ENCODE measurements at places on chromosomes 5 and 9.

DNA sequence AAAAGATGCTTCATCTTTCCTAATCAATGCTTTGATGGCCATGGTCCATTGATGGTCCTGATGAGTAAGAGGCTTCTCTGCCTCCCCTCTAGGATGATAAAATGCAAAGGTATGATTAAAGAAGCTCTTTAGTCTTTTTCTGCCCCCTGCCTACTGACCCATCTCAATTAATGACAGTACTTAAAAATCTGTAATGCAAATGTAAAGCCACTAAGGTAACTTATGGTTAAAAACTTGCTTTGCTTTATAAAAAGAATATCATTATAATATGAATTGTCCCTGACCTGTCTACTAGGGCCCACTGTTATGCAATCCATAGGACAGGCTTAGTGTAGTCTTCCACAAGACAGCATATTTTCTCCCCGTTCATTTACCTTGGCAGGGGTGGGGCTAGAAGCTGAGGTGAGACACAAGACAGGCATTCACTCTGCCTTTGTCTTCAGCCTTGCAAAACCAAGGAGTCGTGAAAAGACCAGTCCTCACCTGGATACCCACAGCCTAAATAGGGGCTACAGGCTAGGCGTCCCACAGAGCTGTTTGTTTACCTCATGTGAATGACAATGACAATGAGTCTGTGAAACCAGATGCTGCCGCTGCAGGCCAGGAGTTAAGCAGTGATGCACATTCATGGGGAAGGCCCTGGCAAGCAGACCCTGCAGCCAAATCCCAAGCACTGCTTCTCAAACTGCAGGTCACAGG, 60.4 kb downstream of the BNC2 start:
- no peak for DNase-seq

- no peak for DNase-seq
Measured at GRCh38 chr5:149869411-149869821, 75.2 kb downstream of the PDE6A start.

DNA sequence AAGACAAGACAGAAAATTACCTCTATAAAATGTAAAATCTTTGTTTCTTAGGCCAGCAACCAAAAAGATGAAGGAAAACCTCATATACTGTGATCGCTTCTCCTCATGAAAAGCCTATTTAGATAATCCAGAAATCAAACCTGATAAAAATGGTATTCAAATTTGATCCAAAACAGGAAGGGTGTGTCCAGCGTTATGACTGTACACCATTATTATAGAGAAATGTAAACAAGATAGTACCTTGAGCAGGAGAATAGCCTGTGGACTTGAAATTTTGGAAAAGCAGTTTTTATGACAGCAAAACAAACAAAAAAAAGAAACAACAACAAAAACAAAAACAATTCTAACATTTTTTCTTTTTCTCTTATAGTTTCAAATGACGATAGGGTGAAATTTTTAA, 1382.8 kb upstream of the CDH9 start:
- DNase-seq: no peak

DNA sequence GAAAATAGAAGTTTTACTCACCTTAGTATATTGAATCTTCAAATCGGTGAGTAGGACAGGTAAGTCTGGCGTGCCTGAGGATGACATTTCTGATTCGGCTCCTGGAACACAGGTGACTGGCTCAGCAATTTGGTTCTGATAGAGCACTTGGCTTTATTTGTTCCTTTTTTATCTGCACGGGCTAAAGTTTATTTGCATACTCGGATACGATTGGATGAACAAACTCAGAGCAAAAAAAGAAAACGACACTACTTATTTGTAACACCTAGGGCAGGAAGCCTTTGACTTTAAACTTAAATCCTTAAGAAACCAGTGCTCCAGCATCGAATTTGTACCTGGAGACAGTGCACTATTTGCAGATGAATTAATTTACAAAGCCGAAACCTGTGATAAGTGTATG, at the start of gene ALDH1A1:
Gene ALDH1A1, minus strand, starts transcription at position 140 of the 400 bp plus-strand sequence. Its CDS starts 53 bp downstream, at position 87.
- no peak for DNase-seq

GRCh38 chr5:17690473-17690872, 56.2 kb downstream of the TAF11L14 start:
- DNase-seq: no peak

- DNase-seq: no peak
Measured at GRCh38 chr9:107638521-107639310, 149.1 kb upstream of the KLF4 start.

GRCh38 chr9:84294241-84294950, 46.2 kb downstream of the SLC28A3 start:
- DNase-seq: no peak

DNA sequence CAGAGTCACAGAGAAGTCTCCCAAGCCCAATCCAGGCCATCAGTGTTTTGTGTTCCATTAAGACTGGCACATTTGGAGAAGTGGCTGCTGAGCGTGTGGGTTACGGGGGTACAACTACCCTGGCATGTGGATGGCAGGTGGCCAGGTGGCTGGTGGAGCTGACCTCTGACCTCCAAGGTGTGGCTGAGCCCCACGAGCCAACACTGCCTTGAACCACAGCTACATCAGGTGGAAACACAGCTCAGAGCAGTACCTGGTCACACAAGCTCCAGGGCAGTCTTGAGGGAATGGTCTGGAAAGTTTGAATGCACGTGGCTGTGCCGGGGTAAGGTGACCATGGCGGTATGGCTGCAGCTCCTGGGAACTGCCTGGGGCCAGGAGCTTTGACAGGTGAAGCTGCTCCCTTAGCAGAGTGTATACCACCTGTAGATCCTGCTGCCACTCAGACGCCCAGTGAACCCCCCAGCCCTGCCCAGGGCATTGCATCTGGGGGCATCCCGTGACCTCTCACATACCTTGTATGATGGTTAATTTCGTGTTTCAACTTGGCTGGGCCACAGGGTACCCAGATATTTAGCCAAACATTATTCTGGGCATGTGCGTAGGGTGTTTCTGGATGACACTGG, 207.9 kb downstream of the GADD45G start:
- DNase-seq: no peak

- DNase-seq: no peak
Measured at GRCh38 chr5:83517072-83517687, 45.6 kb downstream of the VCAN start.

DNA sequence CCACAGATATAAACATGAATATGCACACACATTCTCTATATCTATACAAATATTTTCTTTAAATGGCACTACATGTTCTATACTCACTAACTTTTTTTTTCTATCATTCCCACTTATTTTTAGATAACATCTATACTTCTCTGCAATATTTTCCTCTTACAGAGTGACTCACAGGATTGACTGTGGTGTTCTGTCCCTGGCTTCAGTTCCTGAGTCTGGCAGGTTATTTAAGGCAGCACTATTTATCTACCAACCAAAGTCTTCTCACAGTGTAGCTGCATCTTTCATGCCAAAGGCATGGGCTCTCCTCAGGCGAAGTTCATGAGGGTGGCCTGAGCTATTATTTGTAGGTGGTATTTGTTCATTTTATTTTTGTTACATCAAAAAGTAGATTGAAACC, 409.0 kb downstream of the PRR16 start:
- no peak for DNase-seq

DNA sequence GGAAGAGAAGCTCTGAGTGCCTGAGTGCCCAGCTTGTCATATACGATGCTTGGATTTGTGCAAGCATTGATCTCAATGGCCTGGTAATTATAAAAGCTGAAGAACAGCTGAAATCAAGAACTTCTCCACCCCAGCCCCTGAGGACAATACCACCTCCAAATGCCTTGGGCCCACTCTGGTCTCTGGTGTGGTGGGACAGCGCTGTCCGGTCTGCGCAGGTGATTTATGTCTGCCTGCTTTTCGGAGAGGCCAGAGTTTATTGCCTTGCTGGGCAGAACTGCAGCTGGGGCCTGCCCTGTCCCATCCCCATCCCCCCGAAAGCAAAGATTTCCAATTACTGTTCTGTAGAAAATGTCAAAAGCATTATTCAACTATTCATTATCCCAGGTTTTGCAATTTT, 1.1 kb upstream of the PDZD2 start:
- DNase-seq: no peak

- DNase-seq: no peak
Measured at GRCh38 chr9:132414731-132415130, 4.7 kb downstream of the CFAP77 start.

- DNase-seq: no peak
Measured at GRCh38 chr9:24932785-24933184, 387.1 kb upstream of the IZUMO3 start.

DNA sequence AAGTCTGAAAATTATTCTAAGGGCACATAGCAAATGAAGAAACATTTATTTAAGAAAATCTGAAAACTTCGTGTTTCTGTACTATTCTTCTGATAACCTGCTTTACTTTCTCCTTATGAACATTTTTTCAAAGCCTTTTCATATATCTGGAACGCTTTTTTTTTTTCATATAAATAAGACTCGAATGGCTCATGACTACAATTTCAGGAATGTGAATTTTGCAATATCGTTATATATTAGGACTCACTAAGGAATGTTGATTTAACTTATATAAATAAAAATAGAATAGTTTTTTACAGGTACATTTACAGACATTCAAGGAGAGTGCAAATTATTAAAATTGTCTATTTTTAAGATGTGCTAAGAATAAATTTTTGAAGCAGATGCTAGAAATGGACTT, 42.9 kb downstream of the GPBP1 start:
- DNase-seq: no peak

- DNase-seq: no peak
Measured at GRCh38 chr5:169298193-169298592, 2.7 kb downstream of the SLIT3 start.

GRCh38 chr5:81757404-81757803, 6.5 kb upstream of the SSBP2 start:
- no peak for DNase-seq

DNA sequence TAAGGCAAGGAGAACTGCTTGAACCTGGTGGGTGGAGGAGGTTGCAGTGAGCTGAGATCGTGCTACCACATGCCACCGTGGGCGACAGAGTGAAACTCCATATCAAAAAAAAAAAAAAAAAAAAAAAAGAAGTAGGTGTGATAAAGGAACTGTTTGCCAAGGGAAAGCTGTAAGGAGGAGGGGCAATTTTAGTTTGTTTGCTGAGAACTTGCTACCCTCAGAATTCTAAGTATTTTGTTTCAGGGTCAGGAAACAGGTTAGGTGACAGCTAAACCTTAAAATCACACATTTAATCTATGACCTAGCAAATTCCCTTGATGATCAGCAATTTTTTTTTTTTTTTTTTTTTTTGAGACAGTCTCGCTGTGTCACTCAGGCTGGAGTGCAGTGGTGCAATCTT, 7.2 kb upstream of the ARRDC3 start:
- DNase-seq: no peak

DNA sequence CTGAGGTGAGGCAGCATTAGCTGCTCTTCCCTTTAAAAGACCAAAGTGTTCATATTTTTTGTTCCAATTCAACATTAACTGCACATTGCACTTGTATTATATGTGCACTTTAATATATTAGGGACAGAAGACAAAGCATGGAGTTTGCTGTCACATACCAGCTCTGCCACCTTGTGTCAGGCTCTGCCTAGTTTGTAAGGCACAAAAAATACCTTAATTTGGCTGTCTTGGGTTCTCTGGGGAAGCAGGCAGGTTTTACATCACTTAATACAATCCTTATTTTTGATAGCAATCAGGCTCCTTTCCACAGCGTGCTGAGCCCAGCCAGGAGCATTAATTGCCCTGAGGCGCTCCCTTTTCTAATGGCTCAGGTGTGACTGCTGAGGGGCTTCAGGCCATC, 131.8 kb downstream of the SCAMP1 start:
- no peak for DNase-seq

DNA sequence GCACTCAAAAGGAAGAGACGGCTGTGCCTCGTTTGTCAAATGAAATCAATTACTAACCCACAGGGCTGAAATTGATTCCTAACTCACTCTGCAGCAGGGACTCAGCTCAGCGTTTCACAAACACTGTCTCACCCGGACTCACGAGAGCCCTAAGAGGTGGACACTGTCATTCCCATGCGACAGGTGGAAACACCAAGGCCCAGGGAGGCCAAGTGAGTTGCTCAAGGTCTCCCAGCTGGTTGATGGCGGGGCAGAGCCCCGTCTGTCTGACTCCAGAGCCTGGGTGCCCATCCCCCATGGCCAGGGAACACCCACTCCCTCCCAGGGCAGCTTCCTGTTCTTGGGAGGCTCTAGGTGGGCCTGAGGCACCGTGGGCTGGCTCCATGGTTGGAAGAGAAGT, 1.3 kb upstream of the PLPP7 start:
- DNase-seq: no peak

- DNase-seq: no peak
Measured at GRCh38 chr5:179955630-179956029, 47.9 kb upstream of the TBC1D9B start.

DNA sequence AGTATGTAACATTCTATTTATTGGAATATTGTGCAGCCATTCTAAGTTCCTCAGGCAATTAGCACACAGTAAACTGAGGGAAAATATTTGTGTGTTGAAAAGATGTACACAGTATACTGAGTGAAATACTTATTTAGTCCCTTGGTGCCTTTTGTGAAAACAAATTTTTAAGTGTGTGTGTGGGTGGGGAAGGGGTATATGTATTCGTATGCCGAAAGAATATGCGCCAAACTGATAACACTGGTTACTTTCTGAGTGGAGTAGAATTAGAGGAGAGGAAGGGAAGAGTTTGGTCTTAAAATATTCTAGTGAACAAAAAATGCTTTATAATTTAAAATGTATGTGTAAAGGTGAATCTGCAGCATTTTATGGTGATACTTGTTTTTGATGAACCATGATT, 3.1 kb downstream of the DCP2 start:
- DNase-seq: no peak

GRCh38 chr5:80399526-80400239, 8.2 kb upstream of the ZFYVE16 start:
- DNase-seq: no peak

DNA sequence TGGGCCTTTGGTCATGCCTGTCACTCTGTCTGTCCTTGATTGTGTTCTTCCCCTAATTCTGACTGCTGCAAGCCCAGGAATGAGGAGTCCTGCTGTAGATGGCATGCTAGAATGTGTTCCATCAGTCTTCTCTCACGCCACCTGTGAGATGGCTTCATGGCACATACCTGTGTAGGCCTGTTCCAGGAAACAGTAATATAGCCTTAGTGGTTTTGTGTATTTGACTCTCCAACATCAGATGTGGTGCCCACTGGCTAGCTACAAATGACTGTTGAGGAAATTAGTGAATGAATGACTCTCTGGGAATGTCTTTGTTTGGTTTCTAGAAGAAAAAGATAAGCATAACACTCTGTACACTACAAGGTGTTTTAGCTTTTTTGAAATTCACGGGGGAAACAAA, 367.5 kb downstream of the KDM4C start:
- DNase-seq: no peak

GRCh38 chr5:57028161-57028560, 76.2 kb upstream of the MIER3 start:
- DNase-seq: no peak
